ENCODE measurements at places on chromosomes 6 and 20.

- no peak for DNase-seq
Observed at GRCh38 chr6:72080260-72080941, 194.1 kb downstream of the RIMS1 start.

- DNase-seq: no peak
Observed at GRCh38 chr20:49981218-49982071, 1.3 kb upstream of the SNAI1 start.

- no peak for DNase-seq
Observed at GRCh38 chr20:34343458-34344211, 19.4 kb upstream of the ITCH start.

- no peak for DNase-seq
Observed at GRCh38 chr20:58543274-58543673, 28.1 kb upstream of the APCDD1L start.

- DNase-seq: no peak
Observed at GRCh38 chr6:169858935-169859351, 107.5 kb downstream of the ERMARD start.

GRCh38 chr6:41940759-41941279 is 789 bp downstream of the CCND3 start:
- peak; percentile 64 for DNase-seq

GRCh38 chr6:3616565-3617176 is 134.8 kb downstream of the PXDC1 start:
- DNase-seq: no peak

- no peak for DNase-seq
Observed at GRCh38 chr6:148793721-148794120, 46.9 kb downstream of the UST start.

DNA sequence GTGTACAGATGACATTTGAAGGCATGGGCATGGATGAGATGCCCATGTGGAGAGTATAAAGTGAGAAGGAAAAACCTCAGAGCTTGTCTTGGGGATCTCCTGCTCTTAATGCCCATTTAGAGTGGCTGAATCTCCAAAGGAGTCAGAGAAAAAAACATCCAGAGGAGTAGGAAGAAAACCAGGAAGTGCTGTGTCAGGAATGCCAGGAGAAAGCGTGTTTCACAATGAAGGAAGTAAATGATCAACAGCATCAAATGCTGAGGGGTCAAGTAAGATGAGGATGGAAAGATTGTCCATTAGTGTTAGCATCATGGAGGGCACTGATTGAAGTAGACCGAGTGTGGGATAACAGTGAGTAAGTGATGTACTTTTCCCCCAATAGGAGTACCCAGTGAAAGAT is 56.1 kb downstream of the FIG4 start:
- no peak for DNase-seq

DNA sequence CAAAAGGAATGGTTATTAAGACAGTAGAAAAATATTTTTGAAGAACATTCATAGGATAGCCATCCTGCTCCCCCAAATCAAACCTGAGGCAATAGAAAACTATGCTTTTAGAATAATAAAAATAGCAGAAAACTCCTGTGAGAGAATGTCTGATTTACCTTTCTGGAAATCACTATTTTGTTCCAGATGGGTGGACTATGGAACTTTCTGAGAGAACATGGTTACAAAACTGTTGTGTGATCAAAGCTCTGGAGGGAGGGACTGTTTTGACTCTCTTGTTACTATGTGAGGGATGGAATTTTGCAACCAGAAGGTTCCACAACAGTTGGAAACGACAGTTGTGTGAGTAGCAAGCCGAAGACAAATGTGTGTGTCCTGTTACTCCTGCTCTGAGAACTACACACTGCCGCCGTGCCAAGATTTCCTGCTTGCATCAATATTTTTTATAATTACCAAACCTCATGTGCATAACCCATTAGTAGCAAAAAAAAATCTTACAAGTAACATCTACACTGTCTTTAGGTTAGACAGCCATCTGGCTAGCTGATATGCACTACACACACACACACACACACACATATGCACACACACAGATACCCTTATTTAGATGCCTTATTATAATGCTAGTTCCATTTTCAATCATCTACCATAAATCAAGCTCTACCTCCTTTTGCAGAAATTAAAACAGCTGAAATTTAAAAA is 11.0 kb upstream of the HIVEP1 start:
- DNase-seq: no peak

DNA sequence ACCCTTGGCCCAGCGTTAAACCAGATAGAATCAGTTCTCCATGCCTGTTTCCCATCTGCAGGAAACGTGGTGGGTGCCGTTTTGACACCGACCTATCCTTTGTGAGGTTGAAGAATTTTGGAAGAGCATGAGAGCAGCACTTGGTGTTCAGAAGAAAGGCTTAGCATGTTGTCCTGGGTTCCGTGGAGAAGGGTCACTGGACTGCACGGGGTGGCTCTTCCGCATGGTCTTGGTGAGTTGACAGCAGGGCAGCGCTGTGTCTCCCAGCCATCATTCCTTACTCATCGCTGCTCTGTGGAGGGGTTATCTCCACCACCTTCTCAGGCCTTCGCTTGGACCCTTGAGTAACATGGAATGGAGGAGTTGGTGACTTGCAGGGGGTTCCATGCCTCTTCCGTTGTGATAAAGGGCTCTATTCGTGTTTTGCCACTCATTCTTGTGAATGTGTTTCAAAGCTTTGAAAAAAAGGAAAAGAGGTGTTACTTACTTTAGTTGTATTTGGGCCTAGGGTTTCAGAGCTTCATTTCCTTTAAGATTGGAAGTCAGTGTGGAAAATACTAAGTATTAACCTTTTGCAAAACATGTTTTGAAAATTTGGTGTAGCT is 8.2 kb downstream of the HIVEP1 start:
- DNase-seq: no peak

- no peak for DNase-seq
Observed at GRCh38 chr20:62976886-62977285, 24.4 kb downstream of the SLC17A9 start.

DNA sequence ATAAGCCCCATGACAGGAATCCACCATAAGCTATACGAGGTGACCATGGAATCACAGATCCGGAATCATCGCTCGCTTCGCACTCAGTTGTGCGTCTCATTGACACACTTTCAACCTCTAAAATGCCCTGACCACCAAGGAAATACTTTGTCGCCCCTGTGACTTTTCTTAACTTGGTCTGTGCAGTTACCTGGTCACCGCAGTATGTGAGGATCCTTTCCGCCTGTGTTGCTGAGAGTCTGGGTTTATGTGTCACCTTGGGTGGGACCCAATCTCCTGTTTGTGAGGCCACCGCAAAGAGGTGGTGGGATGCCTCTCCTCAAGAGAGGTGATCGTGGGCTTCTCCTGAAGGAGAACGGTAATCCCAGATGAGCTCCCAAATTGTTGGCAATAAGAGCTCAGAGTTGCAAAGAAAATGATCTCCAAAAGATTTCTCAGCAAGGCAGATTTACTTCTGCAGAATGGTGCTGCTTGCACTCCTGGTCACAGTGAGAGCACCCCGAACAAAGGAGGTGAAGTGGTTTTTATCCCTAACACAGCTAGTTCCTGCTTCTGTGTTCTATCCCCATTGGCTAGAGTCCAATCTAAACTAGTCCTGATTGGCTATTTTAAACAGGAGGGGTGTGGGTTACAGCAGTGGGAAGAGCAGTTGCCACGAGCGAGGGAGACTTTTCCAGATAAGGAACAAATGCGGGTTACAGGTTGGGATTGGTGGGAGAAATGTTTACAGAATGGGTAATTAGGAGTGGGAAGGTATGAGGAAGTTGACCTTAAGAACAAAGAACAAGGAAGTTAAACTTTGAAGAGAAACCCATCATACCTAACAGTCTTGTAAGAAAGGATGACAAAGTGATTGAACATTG is 9.1 kb upstream of the ZNFX1 start:
- DNase-seq: no peak

- no peak for DNase-seq
Observed at GRCh38 chr6:148704400-148705246, 42.2 kb upstream of the UST start.

- no peak for DNase-seq
Observed at GRCh38 chr6:41200901-41201763, at the start of gene TREML2. Gene TREML2 (minus strand): TSS chr6:41201149. CDS start chr6:41201008, 141 bp downstream.

DNA sequence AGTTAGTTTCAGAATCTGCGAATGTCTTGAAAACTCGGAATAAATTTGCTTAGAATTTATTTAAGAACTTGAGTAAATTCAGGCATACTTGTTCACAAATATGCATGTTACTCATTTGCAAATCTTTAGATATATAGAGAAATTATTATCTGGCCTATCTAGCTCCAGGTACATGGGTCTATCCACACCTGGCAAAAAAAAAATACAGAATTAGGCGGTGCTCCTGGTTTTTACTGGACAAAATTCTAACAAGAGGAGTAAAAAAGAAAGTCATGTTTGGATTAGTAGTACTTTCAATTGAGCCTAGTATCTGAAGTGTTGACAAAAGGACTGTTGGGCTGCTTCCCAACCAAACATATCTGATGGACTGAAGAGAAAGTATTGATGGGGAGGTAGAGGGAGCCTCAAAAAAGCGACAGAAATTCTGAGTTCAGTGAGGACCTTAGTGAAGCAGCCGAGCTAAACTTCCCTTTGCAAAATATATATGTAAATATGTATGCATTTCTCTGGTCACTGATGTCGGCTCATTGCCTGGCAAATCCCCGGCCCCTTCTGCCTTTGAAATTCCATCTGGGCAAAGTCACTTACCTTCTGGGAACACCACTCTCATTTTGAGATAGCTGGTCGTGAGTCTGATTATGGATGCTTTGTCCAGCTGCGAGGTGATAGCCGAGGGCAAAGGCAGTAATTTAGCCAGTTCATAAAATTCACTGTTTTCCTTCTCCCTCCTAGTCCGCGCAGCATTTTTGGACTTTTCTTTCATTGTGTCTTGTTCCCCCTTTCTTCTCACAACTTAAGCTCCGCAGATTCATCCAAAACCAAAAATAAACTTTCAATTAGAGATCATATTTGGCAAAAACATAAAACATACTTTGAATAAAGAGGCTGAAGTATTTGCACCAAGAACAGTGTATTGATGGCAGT is 1.8 kb downstream of the SIM1 start:
- no peak for DNase-seq

DNA sequence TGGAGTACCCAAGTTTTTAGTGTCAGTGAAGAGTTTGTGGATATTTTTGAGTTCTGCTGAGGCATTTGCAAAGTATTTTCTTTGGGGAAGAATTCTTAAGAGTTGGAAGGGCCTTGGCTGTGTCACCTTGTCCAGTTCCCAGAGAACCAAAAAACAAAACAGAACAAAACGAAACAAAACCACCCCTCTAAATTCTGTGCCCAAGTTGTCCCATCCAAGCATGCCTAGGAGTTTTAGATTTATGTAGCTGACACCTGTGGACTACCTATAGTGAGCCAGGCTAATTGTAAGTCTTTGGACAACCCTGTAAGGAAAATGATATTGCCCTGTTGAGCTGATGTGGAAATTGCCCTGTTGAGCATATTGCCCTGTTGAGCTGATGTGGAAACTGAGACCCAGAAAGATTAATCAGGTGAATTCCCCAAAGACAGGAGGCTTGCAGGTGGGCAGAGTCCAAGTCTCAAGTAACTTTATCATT is 1.0 kb upstream of the ECI2 start:
- no peak for DNase-seq

GRCh38 chr20:62776692-62777527 is 19.4 kb upstream of the MRGBP start:
- peak; percentile 66 for DNase-seq

DNA sequence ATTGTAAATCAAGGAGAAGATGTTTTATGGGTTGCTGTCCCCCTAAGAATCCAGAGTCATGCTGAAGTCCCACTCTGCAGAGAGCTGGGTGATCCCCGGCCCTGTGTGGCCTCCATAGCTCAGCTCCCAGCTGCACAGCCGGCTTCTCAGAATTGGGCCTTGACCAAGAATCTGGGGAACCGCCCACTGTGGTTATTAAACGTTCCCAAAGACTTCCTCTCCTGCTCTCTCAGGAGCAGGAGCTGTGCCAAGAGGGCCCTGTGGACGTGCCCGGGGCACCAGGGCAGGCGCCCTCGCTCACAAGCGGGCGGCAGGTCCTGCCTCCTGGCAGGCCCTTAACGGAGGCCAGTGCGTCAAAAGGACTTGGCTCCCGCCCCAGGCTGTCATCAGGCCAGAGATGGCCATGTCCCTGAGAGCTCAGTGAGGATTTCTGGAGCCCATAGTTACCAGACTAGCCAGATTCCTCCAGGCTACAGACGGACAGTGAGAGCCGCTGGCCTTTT is 30.4 kb downstream of the ZC3H12D start:
- no peak for DNase-seq

DNA sequence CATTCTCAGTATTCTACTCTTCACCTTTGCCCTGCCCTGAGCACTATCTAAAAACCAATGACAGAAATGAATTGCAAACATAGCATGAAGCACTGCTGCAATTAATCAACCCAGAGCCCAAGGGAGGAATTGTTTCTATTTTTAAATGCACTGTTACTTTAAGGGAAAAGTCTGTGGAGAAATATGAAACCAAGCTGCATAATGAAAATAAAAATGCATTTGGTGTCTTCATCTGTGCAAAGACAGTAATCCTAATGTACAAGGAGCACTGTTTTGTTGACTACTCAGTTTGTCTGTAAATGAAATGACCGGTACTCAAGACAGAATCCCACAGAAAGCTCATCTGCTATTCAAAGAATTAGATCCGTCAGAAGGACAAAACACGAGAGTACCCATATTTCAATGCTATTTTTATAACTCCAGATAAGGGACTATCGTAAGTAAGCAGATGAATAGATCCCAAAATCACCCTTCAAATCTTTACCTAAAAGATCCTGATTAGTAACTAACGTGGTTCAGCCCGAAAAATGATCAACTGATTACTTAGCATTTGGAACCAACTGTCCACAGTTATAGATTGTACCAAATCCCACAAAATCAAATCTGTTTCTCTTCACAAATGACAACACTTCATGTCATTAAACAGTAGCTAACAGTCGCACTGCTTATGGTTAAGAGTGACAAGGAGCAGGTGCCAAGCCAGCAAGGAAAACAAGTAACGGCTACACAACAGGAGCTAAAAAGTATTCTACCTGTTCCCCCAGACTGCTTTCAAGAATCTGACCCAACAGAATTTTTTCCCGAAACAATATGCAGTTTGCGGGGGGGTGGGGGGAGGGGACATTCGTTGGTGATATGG is 2.4 kb downstream of the KIF13A start:
- no peak for DNase-seq

DNA sequence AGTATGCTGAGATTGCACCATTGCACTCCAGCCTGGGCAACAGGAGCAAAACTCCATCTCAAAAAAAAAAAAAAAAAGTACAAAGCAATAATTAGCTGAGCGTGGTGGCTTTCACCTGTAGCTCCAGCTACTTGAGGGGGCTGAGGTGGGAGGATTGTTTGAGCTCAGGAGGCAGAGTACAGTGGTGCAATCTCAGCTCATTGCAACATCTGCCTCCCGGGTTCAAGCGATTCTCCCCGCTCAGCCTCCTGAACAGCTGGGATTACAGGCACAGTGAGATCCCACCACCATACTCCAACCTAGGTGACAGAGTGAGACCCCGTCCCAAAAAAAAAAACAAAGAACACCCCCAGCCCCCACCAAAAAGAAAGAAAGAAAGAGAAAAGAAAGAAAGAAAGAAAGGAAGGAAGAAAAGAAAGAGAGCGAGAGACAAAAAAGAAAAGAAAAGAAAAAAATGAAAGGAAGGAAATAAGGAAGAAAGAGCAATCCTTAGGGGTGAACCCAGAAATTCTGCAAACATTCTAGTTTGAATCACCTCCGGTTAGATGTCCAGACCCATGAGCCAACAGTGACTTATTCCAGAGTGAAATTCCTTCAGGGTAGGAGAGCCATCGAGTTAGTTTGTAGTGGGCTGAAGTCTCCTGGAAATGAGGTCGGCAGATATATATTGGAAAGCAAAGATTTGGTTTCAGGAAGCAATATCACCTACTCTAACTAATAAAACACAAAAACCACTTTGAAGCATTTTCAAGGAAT is 3.2 kb upstream of the RIPOR3 start:
- no peak for DNase-seq

- no peak for DNase-seq
Observed at GRCh38 chr6:89984926-89985750, 90.9 kb downstream of the GJA10 start.

Data from CD4-positive, alpha-beta T cell (primary cell).